Activated CD8-positive, alpha-beta T cell treated with anti-CD3 and anti-CD28 coated beads for 36 hours (primary cell): ENCODE measurements at places on chromosomes 5 and 9. TPM values are rescaled to one million over a fixed set of nuclear protein-coding genes. Genes with fewer than 3 reads are reported as not detected.
A peak's percentile ranks its signal among the peaks of the same experiment; 100 is the strongest.

- no peak for DNase-seq
Observed at GRCh38 chr5:59648949-59649921, 244.3 kb downstream of the PDE4D start.

- no peak for DNase-seq
Observed at GRCh38 chr5:16619136-16619535, 2.3 kb upstream of the RETREG1 start.

GRCh38 chr9:136543280-136543679 lies 2.6 kb downstream of the NOTCH1 start:
- DNase-seq, result no peak

- peak; percentile 16 for DNase-seq
Observed at GRCh38 chr5:180806351-180807011, 3.9 kb upstream of the MGAT1 start.

DNA sequence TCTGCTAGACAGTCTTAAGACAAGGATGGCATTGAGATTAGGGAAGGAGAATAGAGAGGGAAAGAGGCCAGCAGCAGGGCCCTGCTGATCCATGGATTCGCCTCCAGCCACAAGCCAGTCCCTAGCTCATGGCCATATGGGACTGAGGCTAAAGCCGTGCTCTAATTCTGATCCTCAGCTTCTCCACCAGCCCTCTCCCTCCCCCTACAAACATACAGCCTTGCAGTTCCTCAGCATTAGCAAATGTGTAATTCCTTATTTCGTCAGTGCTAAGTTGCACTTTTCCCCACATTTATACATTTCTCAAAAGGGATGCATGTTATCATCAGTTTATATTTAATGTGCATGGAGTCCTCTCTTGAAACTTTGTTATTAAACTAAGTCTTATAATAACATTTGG lies 34.8 kb downstream of the ZNF462 start:
- no peak for DNase-seq

Gene PCDHB10
- not detected for total RNA-seq

DNA sequence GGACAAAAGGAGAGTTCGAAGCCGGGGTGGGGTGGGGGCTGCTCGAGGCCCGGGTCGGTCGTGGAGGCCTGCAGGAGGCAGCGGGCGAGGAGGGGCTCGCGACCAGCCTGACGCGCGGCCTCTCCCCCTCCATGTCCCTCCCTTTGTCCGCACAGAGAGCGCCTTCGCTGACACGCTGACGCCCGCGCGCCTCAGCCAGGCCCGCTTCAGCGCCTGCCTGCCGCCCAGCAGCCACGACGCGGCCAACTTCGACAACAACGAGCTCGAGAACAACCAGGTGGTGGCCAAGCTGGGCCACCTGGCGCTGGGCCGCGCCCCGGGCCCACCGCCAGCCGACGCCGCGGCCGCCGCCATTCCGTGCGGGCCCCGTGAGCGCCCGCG lies 42.2 kb downstream of the NEURL1B start:
- no peak for DNase-seq

DNA sequence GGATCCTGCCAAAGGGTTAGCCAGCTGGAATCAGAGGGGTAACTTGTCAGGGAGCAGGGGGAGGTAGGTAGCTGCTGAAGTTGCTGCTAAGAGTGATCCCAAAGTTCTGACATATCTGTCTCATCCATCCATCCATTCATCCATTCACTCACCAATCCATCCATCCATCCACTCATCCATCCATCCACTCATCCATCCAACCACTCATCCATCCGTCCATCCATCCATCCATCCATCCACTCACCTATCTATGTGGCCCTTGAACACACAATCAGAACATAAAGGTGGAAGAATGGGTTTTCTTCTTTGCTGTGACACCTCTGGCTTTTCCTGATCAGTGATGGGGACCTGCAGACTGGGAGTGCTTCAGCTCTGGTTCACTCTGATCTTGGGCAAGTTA lies 3.0 kb upstream of the C5orf52 start:
- DNase-seq, result no peak

Gene DAPK1
- 2.1 TPM for total RNA-seq

DNA sequence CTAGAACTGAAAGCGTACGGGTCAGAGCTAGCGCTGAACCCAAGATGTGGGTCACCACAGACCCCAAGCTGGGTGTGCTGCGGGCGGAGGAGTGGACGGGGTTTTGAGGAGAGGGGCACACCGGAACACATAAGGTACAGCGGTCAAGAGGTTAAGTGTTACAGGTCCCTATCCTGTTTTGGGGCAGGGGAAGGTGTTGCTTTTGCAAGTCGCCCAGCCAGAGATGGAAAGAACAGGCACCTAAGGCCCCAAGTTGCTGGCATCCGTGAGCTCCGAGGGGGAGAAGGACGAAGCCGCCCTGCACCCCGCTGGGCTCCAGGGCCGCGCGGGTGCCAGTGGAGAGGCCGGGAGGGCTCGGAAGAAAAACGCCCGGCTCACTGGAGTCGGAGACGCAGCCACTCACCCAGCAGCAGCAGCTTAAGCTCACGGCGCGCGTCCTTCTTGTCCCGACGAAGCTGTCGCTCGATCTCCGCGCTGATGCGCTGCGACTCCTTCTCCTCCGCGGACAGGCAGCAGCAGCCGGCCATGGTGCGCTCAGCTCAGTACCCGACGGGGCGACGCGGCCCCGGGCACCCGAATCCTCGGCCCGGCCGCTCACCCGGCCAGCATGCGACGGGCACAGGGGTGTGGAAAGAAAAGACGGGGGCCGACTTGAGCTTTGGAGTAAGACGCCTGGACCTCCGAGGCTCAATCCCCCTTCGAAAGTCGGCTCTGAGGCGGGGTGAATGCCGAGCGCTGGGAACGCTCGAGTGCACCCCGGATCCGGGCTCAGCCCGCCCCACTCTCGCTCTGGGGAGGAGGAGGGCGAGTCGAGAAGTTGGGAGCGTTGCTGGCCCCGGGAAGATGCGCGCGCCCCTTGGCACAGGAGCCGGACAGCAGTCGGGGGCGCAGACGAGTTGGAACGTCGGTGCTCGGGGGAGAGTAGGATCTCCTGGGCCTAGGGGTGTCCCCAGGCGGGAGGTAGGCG lies 572 bp downstream of the GNA14 start:
- DNase-seq, result peak; percentile 14

- no peak for DNase-seq
Observed at GRCh38 chr5:139952574-139952973, 90.5 kb downstream of the NRG2 start.

DNA sequence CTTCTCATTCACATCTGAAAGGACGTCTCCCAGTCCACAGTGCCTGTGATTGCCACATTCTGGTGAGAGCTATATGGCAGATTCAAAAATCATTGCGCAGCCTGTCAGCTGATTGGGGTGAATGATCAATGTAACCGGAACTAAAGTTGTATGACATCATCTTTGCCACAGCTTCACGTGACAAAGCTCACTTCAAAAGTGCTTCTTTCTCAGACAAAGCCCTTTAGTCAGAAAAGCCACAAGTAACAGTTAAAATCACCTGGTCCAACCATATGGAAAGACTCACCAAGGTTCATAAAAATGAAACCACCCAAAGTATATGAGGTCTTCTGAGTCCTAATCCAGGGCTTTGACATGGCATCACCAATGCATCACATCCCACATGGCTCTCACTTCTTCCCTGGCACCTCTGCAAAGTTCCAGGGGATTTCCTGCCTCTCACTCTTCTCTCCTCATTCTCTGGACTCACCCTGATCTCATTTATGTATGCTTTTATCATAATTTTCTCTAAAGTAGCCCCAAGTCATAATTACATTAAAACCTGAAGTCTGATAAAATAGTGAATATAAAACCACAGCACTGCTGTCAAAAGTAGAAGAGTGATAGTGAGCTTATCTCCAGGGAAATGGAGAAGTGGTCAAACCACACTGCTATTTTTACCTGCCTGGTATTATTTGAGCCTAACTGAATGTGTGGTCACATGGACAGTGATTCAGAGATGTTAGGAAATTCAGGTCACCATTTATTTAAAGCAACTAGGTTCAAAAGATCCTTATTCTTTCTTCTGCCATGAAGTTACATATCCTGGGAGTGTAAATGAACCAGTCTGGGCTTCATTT lies 193.1 kb upstream of the PTGER4 start:
- peak; percentile 86 for DNase-seq

DNA sequence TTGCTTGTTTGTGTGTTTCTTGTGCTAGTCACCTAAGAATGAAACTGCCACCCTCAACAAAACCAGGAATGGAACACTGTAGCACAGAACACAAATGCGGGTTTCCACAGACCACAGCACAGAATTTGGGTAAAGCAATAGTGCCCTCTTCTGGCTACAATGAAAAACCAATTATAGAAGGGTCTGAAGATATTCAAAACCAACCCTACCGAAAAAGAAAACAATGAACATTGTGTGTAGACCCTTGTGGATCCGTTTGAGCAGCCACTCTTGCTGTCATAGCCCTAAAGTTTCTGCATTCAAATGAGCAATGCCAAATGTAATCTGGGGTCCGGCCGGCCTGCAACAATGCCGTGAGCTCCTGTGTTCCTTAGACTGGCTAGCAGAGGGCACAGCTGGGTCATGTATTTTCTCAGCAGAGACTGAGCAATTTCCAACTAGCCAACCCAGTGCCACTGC lies 8.3 kb upstream of the ENC1 start:
- peak; percentile 43 for DNase-seq

Gene DOK3
- 8.0 TPM for total RNA-seq

- peak; percentile 5 for DNase-seq
Observed at GRCh38 chr5:82748688-82749460, 328.3 kb downstream of the TMEM167A start.

DNA sequence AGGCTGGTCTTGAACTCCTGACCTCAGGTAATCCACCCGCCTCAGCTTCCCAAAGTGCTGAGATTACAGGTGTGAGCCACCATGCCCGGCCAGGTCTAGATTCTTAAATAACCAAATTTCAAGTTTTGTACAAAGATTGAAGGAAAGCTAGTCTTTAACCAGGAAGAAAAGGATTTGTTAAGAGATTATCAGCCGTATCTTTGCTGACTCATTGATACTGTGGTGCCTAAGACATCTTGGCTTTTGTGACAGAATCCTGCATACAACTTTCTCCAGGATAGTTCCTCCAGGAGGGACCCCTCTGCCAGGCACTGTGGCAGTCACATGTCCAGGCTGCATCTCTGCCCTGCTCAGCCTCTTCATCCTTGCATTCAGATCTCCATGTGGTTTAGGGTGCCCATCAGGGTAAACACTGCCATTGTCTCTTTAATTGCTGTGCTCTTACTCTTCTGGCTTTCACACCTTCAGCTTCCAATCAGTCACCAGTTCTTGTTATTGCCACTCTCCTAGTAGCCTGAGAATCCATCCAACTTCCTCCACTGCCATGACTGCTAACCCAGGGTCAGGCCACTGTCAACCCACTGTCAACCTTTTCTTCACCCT lies 10.0 kb downstream of the MAP3K1 start:
- no peak for DNase-seq

Gene SPINK5
- not detected for total RNA-seq

GRCh38 chr9:17519761-17520160 lies 59.1 kb upstream of the SH3GL2 start:
- DNase-seq, result no peak

DNA sequence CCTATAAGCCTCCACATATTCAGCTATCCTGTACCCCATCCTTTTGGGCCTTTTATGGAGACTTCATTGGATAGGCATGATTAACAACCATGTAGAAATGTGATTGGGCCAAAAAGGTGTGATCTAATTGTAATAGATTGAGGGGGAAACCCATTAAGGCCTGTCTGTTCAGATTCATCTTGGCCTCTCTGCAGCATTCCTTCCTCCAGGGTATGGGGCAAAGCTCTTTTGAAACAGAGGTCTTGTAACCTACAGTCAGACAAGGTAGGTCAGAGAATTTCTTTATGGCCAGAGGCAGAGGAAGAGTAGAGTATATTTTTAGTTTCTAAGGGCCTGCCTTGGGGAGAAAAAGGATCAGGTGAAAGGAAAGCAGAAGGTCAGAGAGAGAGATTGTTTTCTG lies 98.5 kb downstream of the INVS start:
- DNase-seq, result no peak

GRCh38 chr5:120092649-120093048 lies 371.5 kb upstream of the PRR16 start:
- DNase-seq, result no peak

- DNase-seq, result peak; percentile 82
Observed at GRCh38 chr5:14872070-14872989, 752 bp upstream of the ANKH start.

Gene SLC34A3
- not detected for total RNA-seq

GRCh38 chr5:180084638-180085561 lies 13.3 kb upstream of the RNF130 start:
- DNase-seq, result no peak

DNA sequence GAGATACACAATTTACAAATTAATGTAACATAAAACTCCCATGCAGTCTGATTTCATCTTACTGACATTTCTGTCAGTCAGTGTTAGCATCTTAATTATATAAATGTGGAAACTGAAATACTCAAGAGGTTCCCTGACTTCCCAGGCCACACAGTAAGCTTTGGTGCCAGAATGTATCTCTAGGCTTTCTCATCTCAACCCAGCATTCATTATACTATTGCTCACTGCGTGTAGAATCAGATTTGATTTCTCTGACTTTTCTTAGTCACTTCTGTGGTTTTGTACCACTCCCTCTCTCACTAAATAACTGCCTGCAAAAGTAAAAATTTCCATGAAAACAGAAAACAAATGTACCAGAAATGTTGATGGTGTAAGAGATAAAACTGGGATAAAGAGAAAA lies 31.7 kb upstream of the CDKN2B start:
- DNase-seq, result no peak

Gene PCDHGB7
- total RNA-seq, result not detected

DNA sequence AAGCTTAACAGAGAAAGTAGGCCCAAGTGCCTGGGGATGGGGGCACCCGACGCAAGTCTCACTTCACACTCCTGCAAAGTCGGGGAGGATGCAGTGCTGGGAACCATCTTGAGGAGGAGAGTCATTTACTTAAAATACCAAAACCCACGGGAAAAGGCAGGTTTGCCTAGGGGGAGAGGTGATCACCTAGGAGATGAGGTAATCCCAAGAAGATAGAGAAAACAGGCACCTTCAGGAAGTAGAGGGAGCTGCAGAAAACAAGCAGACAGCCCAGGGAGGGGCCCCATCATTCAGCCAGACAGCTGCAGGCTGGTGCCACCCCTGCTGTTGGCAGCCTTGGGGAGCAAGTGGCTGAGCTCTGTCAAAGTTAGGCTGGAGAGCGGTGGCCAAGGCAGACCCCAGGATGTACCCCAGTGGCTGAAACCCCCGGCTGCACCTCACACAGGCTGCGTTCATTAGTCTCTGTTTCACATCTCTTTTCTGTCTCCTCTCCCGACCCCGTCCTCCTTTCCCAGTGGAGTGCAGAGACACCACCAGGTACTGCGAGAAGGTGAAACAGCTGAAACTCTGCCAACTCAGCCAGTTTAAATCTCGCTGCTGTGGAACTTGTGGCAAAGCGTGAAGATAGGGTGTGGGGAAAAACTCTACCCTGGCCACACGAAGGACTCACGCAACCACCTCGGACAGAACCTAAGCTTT lies 124.9 kb downstream of the SAXO1 start:
- DNase-seq, result no peak
